ENCODE measurements at places on chromosomes 1 and 21. TPM values are rescaled to one million over a fixed set of nuclear protein-coding genes. Genes with fewer than 3 reads are reported as not detected.

DNA sequence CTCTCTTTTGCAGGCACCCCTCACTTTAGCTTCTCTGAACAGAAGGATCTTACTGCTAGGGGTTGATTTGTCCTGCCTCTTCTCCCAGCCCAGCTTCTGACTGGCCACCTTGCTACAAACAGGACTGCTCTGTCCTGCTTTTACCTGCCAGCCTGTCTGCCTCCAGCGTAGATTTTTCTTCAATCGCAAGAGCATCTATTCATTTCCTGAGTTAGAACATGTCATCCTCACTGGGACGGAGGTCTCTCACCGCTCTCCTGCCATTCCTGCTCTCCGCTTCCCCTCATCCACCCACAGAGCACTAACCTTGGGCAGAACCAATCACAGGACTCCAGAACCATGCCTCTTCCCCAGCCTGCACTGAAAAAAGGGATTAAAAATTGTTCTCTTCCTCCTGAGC, 3.5 kb upstream of the ATP1B1 start:
- H3K4me3 ChIP-seq: no peak overlapping the region
- peak overlapping the region; percentile 97 for H3K27ac ChIP-seq
- no peaks in the 10 kb centered on the region for H3K4me1 ChIP-seq
- no peaks in the 10 kb centered on the region for H3K27me3 ChIP-seq
- no peaks in the 10 kb centered on the region for H3K36me3 ChIP-seq

DNA sequence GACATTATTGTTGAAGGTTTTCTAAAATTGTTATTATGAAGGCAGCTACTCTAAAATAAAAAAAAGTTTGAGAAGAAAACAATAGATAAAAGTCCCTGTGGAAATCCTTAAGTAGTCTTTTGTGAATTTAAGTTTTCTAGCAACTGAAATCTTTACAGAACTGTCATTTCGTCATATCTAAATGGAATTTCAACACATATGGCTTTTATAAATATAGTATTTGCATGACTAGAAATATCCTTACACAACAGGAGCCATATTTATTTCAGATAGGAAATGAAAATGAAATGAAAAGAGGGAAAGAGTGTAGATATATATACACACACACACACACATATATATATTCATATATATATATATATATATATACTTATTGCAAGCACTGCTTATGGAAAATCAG, 204.7 kb upstream of the RGS18 start:
- no peak for DNase-seq
- no peaks in the 10 kb centered on the region for H3K4me1 ChIP-seq
- H3K27me3 ChIP-seq: no peaks in the 10 kb centered on the region
- no peak overlapping the region for H3K4me3 ChIP-seq

DNA sequence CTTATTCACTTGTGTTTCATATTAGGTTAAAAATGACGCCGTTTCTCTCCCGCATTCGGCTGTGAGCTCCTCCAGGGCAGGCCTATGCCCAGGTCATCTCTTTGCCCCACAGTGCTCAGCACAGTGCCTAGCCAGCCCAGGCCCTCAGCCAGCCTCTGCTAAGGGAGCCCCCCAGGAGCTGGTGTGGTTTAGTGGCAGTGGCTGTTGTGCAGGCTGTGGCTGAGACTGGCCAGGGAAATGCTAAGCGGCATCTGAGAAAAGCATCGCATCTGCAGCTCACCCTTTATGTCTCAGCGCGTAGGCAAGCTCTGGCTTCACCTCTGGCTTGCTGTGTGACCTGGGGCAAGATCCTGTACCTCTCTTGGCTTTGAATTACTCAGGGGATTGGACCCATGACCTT, 275.1 kb downstream of the TRABD2B start:
- peaks cover 14% of the 10 kb centered on the region for H3K27me3 ChIP-seq
- H3K27ac ChIP-seq: no peak overlapping the region
- H3K4me1 ChIP-seq: peaks cover 15% of the 10 kb centered on the region
- no peak overlapping the region for H3K4me3 ChIP-seq
- DNase-seq: no peak

GRCh38 chr21:35265170-35265877, 216.2 kb upstream of the RUNX1 start:
- no peak overlapping the region for H3K4me3 ChIP-seq
- no peak overlapping the region for H3K27ac ChIP-seq
- DNase-seq: no peak
- no peaks in the 10 kb centered on the region for H3K27me3 ChIP-seq
- no peaks in the 10 kb centered on the region for H3K4me1 ChIP-seq
- H3K36me3 ChIP-seq: no peaks in the 10 kb centered on the region

DNA sequence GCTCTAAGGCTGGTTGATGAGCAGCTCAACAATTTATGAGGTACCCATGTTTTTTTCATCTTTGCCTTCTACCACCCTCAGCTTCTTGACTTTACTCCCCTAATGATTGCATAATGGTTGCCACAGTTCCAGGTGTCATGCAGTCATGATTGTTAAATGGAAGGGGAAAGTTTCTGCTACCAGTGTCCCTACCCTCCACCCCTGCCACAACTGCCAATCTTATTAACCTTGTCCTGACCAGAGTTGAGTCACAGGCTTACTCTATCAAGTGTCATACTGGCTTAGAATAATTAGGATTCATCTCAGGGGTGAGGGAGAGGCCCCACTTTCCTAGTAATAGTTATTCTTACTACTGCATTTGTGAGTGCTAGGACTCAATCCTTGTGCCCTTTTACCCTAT, 7.9 kb upstream of the FUBP1 start:
- H3K27me3 ChIP-seq: no peaks in the 10 kb centered on the region
- H3K36me3 ChIP-seq: no peaks in the 10 kb centered on the region
- no peak for DNase-seq
- no peak overlapping the region for H3K4me3 ChIP-seq

DNA sequence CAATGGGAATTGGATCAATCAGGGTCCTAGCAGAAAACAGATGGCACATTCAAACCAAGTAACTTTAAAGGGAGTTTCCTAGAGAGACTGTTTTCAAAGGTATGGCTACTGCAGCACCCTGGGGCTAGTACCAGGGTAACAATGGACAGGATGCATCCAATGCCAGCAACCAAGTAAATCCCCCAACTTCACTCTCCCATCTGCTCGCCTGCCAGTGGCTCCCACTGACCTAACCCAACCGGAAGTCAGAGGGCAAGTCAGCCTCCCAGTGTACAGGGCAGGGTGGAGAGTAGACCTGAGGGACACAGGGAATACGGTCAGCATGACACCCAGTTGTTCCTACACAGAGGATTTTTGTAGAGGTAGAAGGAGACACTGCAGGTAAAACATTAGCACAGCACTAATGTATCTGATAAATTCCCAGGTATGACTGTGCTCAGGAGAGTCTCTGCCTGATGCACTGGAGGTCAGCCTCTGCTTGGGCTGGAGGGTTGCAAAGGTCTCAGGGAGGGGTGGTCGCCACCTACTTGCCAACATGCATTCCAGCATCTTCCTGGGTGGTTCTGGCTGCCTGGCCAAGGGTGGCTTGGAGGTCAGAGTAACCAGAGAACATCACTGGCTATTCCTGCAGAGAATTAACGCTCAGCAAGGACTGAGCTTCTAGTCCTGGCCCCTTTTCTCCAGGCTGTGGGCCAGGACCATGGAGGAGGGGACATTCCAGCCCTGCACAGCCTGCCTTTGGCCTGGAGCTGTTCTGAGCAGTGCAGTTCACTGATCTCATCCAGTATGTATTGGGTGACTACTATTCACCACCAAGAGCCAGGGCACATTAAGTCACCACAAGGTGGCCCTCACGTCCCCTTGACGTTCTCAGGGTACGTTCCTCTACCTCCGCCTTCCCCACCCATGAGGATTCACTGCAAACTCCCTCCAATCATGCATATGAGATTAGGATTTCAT, 5.1 kb upstream of the GJA4 start:
- H3K27ac ChIP-seq: no peak overlapping the region
- DNase-seq: peak; percentile 54
- H3K4me3 ChIP-seq: no peak overlapping the region
- peaks cover 3% of the 10 kb centered on the region for H3K4me1 ChIP-seq
- no peaks in the 10 kb centered on the region for H3K36me3 ChIP-seq
- peaks cover 10% of the 10 kb centered on the region for H3K27me3 ChIP-seq

DNA sequence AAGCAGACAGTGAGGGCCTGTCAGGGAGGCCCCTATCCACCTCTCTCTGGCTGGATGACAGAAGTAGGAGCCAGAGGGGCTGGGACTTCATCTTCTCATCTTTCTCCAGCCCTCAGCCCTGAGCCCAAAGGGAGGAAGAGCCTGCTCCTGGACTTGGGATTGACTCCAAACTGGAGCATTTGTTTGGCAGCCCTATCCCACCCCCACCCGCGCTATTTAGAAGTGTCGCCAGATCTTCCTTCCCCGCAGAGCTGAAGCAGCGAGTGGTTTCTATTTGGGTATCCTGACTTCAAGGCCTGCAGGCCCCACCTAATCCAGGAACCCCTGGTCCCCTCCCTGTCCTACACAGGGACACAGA, 9.6 kb downstream of the NES start:
- H3K27ac ChIP-seq: peak overlapping the region; percentile 86
- H3K4me3 ChIP-seq: no peak overlapping the region
- DNase-seq: no peak
- H3K36me3 ChIP-seq: no peaks in the 10 kb centered on the region

DNA sequence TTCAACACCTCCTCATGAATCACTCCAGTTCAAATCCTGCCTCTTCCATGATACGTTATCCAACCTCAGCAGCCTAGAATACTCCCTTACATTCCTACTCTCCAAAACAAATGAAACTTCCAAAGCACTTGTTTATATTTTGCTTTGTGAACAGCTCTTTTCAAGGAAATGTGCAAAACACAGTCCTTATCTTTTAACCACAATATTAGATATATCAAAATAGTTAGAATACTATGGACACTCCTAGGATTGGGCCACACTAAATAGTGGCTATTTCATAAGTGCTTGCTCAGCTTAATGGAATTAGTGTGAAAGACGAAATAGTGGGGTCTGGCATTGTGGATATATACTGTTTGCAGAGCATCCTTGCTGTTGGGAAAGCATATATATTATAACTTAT, 173.5 kb downstream of the ZC3H11B start:
- H3K27me3 ChIP-seq: no peaks in the 10 kb centered on the region
- no peak for DNase-seq
- H3K36me3 ChIP-seq: no peaks in the 10 kb centered on the region
- no peaks in the 10 kb centered on the region for H3K4me1 ChIP-seq
- H3K27ac ChIP-seq: no peak overlapping the region

- H3K27ac ChIP-seq: no peak overlapping the region
- no peak for DNase-seq
- no peaks in the 10 kb centered on the region for H3K36me3 ChIP-seq
- H3K27me3 ChIP-seq: peaks cover 13% of the 10 kb centered on the region
- H3K4me3 ChIP-seq: no peak overlapping the region
- no peaks in the 10 kb centered on the region for H3K4me1 ChIP-seq
These were observed 14.5 kb downstream of the TBX15 start for GRCh38 chr1:118973531-118974137.

GRCh38 chr1:201877877-201878401, 10.8 kb upstream of the SHISA4 start:
- peaks cover 10% of the 10 kb centered on the region for H3K4me1 ChIP-seq
- H3K36me3 ChIP-seq: peaks cover 14% of the 10 kb centered on the region
- no peak for DNase-seq
- H3K4me3 ChIP-seq: no peak overlapping the region
- no peaks in the 10 kb centered on the region for H3K27me3 ChIP-seq

GRCh38 chr1:199220031-199220430, 581.2 kb downstream of the PTPRC start:
- no peaks in the 10 kb centered on the region for H3K27me3 ChIP-seq
- H3K4me3 ChIP-seq: no peak overlapping the region
- H3K4me1 ChIP-seq: no peaks in the 10 kb centered on the region
- no peak overlapping the region for H3K27ac ChIP-seq

DNA sequence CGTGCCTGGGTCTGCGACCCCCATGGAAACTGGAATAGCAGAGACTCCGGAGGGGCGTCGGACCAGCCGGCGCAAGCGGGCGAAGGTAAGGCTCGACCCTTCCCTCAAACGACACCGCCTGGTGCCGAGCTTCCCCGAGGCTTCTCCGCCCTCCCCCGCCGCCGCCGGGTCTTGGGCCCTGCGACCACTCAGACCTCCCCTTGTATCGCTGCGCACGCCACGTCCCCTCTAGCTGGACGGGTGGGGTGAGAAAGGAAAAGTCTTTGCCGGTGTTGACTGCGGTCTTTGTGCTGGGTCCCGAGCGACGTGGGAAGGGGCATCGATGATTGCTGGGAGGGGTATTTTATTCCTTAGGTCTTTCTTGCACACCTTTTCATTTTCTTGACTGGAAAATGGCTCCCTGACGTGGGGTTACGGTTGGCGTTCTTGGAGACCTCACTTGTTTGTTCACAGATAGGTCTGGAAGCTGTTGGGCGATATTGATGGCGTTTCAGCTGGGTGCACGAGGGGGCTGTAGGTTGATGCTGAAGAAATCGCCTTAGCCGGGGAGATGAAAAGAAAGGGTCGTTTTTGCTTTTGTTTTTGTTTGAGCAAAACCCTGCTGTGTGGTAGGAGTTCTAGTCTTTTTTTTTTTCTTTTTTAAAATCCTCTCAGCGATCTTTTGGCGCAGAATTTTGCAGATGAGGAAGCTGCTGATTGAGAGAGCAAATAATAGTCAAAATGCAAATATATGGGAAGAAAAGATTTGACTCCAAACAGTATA, 776 bp downstream of the KDM1A start:
- peak overlapping the region; percentile 89 for H3K4me3 ChIP-seq
- DNase-seq: peak; percentile 67
- H3K27me3 ChIP-seq: no peaks in the 10 kb centered on the region
- H3K4me1 ChIP-seq: no peaks in the 10 kb centered on the region
- H3K36me3 ChIP-seq: no peaks in the 10 kb centered on the region
- peak overlapping the region; percentile 97 for H3K27ac ChIP-seq

- H3K4me3 ChIP-seq: no peak overlapping the region
- H3K36me3 ChIP-seq: no peaks in the 10 kb centered on the region
- no peaks in the 10 kb centered on the region for H3K27me3 ChIP-seq
- no peak for DNase-seq
- H3K27ac ChIP-seq: no peak overlapping the region
- H3K4me1 ChIP-seq: peaks cover 27% of the 10 kb centered on the region
These were observed 309.0 kb downstream of the CTH start for GRCh38 chr1:70720109-70720508.

DNA sequence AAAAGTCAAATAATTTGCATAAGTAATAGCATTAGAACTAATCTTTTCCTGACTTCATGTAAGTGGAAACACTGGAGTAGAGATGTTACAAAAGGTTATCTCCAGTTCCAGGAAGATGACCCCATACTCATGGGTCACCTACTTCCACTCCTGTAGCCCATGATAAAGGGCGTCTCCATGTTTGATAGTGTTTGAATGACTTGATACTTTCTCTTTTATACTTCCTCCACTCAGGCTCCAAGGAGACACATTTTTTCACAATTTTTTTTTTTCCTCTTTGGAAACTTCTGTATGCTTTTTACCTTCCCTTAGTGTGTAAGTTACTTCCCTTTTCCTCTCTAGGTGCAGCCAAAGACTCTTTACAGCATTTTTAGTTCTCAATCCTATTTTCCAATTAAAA, 382.1 kb upstream of the B3GALT2 start:
- no peaks in the 10 kb centered on the region for H3K4me1 ChIP-seq
- no peak overlapping the region for H3K4me3 ChIP-seq
- H3K36me3 ChIP-seq: no peaks in the 10 kb centered on the region
- no peaks in the 10 kb centered on the region for H3K27me3 ChIP-seq

GRCh38 chr1:12544992-12545391, 73.0 kb downstream of the DHRS3 start:
- H3K4me3 ChIP-seq: no peak overlapping the region
- peak; percentile 56 for DNase-seq
- H3K4me1 ChIP-seq: peaks cover 55% of the 10 kb centered on the region
- H3K36me3 ChIP-seq: no peaks in the 10 kb centered on the region
- no peak overlapping the region for H3K27ac ChIP-seq

Gene ALG14
- total RNA-seq: 0.55 TPM

Gene OR10J4
- total RNA-seq: not detected

Gene NCDN
- total RNA-seq: 14.6 TPM

Gene ATP6V1G3
- not detected for total RNA-seq

Gene TRIM67
- total RNA-seq: 0.28 TPM

Gene FAM78B
- total RNA-seq: 5.4 TPM

Gene PCAT6
- not detected for total RNA-seq

Gene FAM151A
- total RNA-seq: not detected

Gene FMOD
- 46.0 TPM for total RNA-seq

Gene VCAM1
- 5.5 TPM for total RNA-seq

Gene SLAMF1
- total RNA-seq: 0.16 TPM
